Activated CD4-positive, CD25-positive, alpha-beta regulatory T cell treated with anti-CD3 and anti-CD28 coated beads, Interleukin-2, amount 50 U/mL, for 72 hours (primary cell): ENCODE measurements at places on chromosomes 5 and 9.
A peak's percentile ranks its signal among the peaks of the same experiment; 100 is the strongest.

DNA sequence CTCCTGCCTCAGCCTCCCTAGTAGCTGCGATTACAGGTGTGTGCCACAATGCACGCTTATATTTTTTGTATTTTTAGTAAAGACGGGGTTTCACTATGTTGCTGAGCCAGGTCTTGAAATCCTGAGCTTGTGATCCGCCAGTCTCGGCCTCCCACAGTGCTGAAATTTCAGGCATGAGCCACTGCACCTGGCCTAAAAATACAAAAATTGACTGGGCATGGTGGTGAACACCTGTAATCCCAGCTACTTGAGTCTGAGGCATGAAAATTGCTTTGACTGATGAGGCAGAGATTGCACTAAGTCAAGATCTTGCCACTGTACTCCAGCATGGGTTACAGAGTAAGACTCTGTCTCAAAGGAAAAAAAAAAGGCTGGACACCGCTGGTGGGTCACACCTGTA is 13.1 kb upstream of the DYNC2I2 start:
- DNase-seq: no peak

- peak; percentile 90 for DNase-seq
Observed at GRCh38 chr9:129888293-129889121, 53.2 kb downstream of the USP20 start.

GRCh38 chr5:135543485-135544304 is 7.9 kb upstream of the NEUROG1 start:
- DNase-seq: no peak

- no peak for DNase-seq
Observed at GRCh38 chr9:93658184-93658925, 82.0 kb downstream of the PHF2 start.

DNA sequence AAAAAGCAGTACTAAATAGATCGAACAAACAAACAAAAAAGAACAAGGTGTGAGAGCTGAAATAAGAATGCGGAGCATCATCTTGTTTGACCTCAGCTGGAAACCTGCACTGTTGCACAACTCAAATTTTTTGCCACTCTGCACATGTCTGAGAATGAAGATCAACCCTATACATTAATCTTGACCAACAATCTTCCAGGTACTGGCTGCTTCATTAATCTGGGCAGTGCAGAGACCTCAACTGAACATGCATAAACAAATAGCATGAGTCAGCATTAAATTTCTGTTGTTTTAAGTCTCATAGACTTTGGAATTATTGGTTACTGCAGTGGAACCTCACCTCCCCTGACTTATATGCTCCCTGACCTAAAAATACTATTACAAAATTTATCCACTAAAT is 114.6 kb upstream of the FTMT start:
- DNase-seq: no peak

- DNase-seq: no peak
Observed at GRCh38 chr9:9992936-9993335, 619.9 kb downstream of the PTPRD start.

- DNase-seq: no peak
Observed at GRCh38 chr5:159106193-159106568, 6.5 kb upstream of the EBF1 start.

- DNase-seq: no peak
Observed at GRCh38 chr9:72013292-72013760, 47.1 kb downstream of the C9orf57 start.
